ENCODE measurements at places on chromosomes 2 and 18. TPM values are rescaled to one million over a fixed set of nuclear protein-coding genes. Genes with fewer than 3 reads are reported as not detected.

DNA sequence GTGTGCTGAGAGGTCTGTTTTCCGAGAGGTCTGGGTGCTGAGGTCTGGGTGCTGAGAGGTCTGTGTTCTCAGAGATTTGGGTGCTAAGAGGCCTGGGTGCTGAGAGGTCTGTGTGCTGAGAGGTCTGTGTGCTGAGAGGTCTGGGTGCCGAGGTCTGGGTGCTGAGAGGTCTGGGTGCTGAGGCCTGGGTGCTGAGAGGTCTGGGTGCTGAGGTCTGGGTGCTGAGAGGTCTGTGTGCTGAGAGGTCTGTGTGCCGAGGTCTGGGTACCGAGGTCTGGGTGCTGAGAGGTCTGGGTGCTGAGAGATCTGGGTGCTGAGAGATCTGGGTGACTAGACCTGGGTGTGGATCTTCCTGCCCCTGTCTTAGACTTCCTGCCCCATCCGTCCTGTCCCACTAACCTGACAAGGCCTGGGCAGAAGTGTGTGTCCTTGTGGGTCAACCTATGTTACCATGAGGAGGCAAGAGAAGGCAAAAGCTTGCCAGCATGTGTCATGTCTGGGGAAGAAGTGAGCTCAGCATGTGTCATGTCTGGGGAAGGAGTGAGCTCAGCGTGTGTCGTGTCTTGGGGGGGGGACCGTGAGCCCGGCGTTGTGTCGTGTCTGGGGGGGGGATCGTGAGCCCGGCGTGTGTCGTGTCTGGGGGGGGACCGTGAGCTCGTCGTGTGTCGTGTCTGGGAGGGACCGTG is 69.3 kb downstream of the KCNG2 start:
- DNase-seq: no peak

- no peak for DNase-seq
Observed at GRCh38 chr2:127891811-127892210, 6.1 kb upstream of the AMMECR1L start.

Gene SERPINB3
- not detected for total RNA-seq

- DNase-seq: no peak
Observed at GRCh38 chr2:72210470-72210869, 62.8 kb upstream of the CYP26B1 start.

Gene ABCB11
- 0.16 TPM for total RNA-seq

GRCh38 chr2:54048117-54048785 is 67.2 kb upstream of the ACYP2 start:
- DNase-seq: no peak

- no peak for DNase-seq
Observed at GRCh38 chr2:196266351-196266750, 95.0 kb upstream of the STK17B start.

Gene IL1RL1
- not detected for total RNA-seq

DNA sequence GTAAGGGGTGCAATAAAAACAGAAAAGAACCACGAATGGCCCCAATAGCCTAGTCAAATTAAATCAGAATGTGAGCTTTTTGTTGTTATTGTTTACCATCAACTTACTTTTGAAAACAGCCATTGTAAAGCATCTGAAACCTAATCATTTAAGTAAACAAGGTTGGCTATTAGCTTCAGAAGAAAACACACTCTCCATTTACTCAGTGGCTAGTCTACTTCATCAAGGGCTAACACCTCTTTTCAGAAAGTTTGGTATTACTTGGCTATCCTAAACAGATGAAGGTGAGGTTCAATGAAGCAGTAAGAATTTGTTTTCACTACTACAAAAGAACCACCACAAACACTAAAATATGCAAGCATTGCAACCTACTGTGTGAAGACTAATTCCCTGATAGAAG is 398.0 kb downstream of the CDH2 start:
- DNase-seq: no peak

Gene HNRNPLL
- total RNA-seq: 110 TPM

- DNase-seq: no peak
Observed at GRCh38 chr2:221334481-221335218, 237.5 kb downstream of the EPHA4 start.
